ENCODE measurements at places on chromosomes 3 and 15.

DNA sequence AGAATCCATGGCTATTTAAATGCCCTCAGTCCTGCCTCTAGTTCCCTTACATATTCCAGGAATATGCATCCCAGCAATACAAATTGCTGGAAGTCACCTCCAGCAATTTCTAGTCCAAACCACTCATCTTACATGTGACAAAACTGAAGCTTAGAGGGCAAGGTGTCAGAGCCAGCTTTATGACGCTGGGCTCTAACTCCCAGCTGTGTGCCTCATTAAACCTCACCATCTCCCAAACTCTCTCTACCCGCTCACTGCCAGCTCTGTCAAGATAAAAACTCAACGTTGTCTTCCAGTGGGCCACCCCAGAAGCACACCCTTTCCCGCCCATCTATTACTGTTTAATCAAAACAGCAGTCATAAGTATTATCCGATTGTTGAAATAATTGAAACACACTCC lies 7.9 kb downstream of the TNIK start:
- DNase-seq = no peak

GRCh38 chr15:49255966-49256759 lies 86.1 kb downstream of the GALK2 start:
- no peak for DNase-seq

- DNase-seq = peak; percentile 21
These were observed 128.8 kb upstream of the PRR23C start for GRCh38 chr3:139173372-139174108.

DNA sequence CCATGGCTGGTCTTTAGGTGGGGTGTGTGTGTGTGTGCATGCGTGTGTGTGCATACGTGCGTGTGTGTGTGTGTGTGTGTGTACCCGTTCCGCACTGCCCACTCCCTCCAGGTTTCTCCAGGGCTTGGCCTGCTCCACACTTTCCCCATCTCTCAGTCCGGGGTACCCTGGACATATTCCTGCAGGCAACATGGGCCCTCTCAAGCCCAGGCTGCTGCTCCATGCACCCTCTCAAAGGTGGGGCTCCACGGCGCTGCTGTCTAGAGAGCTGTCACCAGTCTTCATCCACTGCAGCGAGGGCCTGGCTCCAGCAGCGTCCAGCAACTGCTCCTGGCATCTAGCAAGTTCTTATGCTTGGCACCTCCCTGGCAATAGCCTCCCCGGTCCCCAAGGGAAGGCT lies 86.1 kb downstream of the ATP10A start:
- no peak for DNase-seq

- no peak for DNase-seq
These were observed 29.9 kb upstream of the TMOD3 start for GRCh38 chr15:51799282-51800252.

GRCh38 chr15:93835344-93835743 lies 396.0 kb upstream of the MCTP2 start:
- DNase-seq = no peak

GRCh38 chr3:170961616-170962400 lies 53.4 kb upstream of the EIF5A2 start:
- DNase-seq = peak; percentile 58

- DNase-seq = peak; percentile 92
These were observed 117.0 kb downstream of the MBNL1 start for GRCh38 chr3:152385761-152386160.

DNA sequence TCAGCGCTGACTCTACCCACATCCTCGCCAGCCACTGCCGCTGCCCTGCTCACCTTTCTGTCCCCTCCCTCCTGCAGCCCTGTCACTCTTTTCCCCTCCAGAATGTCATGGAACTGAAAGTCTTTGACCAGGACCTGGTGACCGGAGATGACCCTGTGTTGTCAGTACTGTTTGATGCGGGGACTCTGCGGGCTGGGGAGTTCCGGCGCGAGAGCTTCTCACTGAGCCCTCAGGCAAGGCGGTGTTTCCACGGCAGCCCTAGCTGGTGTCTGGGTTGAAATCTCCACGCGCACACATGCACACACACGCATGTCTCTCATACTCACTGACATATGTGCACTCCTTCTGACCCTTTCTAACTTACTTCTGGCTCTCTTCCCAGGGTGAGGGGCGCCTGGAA lies 2.0 kb downstream of the PLA2G4B start:
- no peak for DNase-seq

DNA sequence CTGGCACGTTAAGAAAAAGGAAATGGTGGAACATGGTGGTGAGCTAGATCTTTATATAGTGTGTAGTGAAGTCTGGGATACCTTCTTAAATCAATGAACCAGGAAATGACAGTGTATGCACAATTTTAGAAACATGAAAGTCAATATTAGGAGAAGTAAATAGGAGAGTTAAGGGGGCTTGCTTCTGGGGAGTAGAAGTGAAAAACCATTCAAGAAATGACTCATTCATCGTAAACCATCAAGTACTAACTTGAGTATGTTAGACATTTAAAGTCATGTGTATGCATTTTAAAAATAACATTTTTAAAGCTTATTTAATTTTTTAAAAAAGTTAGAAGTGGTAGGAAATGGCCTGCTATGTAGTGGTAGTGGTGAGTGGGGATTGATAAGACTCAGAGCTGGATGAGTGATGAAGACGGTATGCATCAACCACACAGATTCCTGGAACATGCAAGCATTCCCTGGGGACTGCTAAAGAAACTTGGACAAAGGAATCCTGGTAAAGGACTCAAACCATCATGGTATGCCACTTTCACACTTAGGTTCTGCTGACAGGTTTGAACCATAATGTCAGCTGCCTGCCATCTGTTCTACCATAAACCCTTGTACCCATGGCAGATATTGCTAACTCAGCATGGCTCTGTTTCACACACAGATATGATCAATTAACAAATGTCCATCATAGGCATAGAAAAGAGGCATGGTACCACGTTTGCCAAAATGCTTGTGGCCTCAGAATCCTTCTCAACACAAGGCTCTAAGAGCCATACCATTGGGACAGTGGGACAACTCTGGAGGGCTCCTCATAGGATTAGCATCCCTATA lies 28.9 kb upstream of the MITF start:
- DNase-seq = peak; percentile 71

GRCh38 chr3:4501437-4501836 lies 8.3 kb downstream of the ITPR1 start:
- DNase-seq = no peak

DNA sequence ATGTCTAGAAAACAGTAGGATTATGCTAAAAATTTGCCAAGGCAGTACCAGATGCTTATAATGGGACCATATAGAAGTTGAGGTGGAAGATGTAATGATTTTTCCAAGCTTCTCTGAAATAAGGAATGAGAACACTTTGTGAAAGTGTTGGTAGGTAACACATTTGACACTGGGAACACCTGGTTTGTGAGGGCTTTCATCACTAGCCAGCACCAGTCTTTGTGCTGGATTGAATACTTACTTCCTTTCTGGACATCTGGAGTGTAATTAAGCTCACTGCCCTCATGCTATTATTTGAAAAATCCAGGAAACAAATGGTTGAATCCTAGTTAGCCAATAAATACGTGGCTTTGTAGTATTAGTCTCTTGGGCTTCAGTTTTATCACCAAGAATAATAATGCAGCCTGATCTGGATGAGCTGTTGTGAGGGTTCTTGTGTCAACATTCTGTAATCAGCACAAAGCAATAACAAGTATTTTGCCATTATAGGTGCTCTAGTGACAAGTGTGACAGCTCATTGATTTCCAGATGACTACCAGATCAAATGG lies 12.9 kb downstream of the CCDC80 start:
- DNase-seq = no peak

- DNase-seq = peak; percentile 47
These were observed 1.1 kb downstream of the PDIA5 start for GRCh38 chr3:123067689-123068600.

DNA sequence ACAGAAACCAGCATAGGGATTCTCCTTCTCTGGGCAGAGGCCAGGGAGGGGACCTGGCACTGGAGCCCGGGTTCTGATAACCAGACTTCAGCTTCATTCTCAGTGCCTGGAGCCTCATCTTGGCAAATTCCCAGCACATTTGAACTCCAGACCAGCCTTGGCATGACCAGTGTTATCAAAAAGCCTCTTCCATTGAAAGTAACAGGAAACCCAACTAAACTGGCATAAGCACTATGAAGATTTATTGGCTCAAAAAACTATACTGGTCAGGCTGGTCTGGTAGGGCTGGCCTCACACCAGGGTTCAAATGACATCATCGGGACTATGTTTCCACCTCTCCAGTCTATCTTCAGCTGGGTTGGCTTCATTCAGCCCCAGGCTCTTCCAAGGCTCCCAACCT lies 48.1 kb upstream of the THUMPD3 start:
- peak; percentile 5 for DNase-seq

DNA sequence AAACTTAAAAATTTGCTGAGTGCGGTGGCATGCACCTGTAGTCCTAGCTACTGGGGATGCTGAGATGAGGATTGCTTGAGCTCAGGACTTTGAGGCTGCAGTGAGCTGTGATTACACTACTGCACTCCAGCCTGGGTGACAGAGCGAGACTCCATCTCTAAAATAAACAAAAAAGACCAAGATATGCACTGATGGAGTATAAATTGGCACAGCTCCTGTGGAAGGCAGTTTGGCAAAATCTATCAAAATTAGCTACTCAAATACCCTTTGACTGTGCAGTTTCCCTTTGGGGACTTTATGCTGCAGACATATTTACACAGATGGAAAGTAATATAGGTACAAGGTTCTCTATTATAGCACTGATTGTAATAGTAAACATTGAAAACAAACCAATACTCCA lies 18.1 kb upstream of the U2SURP start:
- no peak for DNase-seq

GRCh38 chr15:69513450-69513960 lies 60.9 kb downstream of the RPLP1 start:
- DNase-seq = no peak

GRCh38 chr3:108114423-108115065 lies 23.7 kb upstream of the CD47 start:
- DNase-seq = no peak

DNA sequence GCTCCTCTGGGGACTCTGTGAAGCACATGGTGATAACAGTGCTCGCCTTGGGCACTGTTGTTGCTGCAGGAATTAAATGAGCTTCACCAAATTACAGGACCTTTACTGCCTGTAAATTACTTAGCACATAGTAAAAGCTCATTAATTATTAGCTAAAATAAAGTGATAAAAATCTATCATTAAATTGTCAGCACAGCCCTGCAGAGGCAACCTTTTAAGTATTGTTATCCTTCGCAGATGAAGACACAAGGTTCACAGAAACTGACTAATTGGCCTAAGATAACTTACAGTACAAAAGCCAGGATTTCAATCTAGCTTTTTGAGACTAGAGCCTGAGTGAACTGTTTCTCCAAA lies 96.0 kb downstream of the ST6GAL1 start:
- no peak for DNase-seq

GRCh38 chr3:105030211-105030610 lies 336.5 kb upstream of the ALCAM start:
- no peak for DNase-seq

- DNase-seq = no peak
These were observed 10.1 kb upstream of the CAMK1 start for GRCh38 chr3:9779721-9780457.

DNA sequence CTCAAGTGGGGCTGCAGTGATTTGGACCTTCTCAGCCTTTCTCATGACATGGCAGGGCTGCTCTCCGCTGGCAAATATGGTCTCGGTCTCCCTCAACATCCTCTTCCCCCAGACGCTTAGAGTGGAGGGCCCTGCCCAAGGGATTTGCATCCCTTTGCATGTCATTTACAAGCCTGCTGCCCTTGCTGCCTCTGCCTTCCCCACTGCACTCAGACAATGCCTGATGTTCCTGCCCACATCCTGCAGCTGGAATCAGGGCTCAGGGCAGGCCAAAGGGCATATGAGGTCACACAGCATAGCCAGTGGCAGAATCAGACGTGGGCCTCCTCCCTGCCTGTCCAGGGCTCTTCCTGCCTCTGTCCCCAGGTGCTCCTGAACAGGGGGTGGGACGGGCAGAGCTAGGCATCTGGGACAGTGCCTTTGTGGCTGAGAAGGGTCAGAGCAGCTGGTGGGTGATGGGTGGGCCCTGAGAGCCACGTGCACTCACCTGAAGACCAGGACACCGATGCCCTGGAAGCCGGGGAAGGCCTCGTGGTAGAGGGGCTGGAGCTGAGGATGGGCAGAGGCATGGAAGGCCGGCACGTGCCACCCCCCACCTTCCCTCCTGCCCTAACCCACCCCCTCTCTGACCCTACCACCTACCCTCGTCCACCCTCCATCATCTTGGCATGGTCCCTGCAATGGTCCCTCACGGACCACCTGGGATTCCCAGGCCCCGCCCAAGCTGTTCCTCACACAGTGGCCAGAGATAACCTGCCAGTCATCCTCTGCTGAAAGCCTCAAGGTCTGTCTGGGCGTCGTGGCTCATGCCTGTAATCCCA lies 27.4 kb upstream of the GOLGA6C start:
- DNase-seq = no peak

GRCh38 chr3:129947538-129948240 lies 26.8 kb upstream of the TRH start:
- no peak for DNase-seq

DNA sequence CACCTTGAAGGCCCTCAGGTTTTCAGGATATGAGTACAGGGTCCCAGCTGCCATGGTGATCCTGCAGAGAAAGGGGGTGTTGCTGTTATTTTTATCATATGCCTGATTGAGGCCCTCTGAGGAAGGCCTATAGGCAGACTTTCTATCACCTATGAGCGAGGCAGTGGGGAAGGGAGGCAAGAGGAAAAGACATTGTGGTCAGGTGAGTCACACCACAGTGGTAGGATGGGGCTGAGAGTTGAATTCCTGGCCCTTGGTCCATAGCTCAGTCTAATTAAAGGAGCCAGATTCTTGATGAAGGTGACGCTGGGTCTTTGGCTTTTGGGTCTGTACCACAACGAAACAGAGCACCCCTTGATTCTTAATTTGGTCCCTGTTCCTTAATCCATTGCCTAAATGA lies 72.7 kb downstream of the ZNF621 start:
- DNase-seq = no peak

DNA sequence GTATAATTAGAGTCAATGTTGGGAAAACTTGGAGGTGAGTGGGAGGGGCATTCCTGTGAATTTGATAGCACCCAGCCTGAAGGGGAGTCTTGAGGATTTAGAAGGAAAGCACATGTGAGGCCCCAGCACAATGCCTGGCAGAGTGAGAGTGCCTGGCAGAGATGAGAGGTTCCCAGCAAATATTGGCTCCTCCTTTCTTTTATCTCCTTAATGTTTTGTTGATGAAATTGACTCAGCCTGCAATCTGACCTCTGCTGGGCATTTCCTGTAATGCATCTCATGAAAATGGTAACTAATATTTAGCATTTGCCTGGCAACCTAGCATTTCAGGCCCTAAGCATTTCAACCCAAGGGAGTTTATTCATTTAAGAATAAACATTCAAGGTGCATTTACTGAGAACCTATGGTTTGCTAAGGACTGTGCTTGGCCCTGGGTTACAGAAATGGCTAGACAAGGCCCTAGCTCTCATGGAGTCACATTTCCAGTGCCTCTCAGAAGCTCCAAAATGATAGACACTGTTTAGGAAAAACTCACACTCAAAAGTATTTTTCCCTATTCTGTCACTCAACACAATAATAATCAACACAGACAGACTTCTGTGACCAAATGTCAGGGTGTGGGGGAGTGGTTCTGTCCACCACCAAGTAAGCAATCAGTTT lies 19.0 kb downstream of the PDHB start:
- DNase-seq = peak; percentile 70

- DNase-seq = no peak
These were observed 344.7 kb downstream of the NEK10 start for GRCh38 chr3:27024493-27024892.
